ENCODE measurements at places on chromosomes 3 and 15.

- DNase-seq: no peak
These were observed 217.0 kb upstream of the TLE3 start for GRCh38 chr15:70314688-70315087.

DNA sequence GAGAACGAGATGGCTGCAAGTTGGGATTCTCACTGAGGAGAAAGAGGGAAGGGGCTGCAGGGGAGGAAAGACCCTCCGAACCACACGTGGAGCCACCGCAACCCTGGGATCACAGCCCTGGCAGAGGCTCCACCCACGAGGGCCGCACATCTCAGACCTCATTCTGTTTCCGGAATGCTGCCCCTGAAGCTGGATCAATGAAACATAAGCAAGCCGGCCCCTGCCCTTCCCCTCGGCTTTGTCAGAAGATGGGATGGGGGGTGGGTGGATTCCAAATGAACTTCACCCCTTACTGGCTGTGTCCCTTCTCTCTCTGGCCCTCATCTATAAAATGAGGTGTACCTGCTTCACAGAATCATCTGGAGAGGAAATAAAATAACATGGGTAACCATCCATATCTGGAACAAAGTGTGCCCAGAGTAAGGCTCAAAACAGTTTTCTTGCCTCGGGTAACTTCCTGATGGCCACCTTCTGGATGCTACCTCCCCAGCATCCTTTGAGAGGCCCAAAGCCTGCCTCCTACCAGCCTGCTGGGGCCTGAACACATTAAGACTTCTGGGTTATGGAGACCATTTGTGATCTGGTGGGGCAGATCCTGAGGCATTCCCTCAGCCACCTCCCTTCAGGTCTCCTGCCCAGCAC lies 4.6 kb upstream of the CCDC9B start:
- DNase-seq: no peak

- DNase-seq: no peak
These were observed 32.8 kb upstream of the LEKR1 start for GRCh38 chr3:156793400-156793799.

GRCh38 chr3:188036375-188037194 lies 117.4 kb upstream of the LPP start:
- no peak for DNase-seq

DNA sequence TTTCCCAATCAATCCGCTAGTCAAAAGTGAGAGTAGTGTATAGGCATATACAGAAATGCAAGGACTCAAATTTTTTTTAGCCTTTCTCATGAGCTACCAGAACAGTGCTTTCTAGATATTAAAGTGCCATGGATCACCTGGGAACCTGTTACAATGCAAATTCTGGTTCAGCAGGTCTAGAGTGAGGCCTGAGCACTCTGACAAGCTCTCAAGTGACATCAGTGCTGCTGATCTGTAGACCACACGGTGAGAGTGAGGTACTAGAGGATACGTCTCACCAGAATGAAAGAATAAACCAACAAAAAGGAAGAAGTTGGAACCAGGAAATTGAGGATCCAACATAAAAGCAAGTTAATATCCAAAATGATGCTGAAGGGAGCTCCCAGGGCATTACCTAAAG lies 16.0 kb upstream of the PLA2G4D start:
- DNase-seq: no peak

All from stimulated activated CD4-positive, alpha-beta T cell treated with anti-CD3 and anti-CD28 coated beads, Interleukin-4, amount 100 ng/mL, for 48 hours (primary cell).